ENCODE measurements at places on chromosomes 4 and X.
A peak's percentile ranks its signal among the peaks of the same experiment; 100 is the strongest.

GRCh38 chrX:39629001-39629400, 468.8 kb downstream of the BCOR start:
- no peak for DNase-seq

DNA sequence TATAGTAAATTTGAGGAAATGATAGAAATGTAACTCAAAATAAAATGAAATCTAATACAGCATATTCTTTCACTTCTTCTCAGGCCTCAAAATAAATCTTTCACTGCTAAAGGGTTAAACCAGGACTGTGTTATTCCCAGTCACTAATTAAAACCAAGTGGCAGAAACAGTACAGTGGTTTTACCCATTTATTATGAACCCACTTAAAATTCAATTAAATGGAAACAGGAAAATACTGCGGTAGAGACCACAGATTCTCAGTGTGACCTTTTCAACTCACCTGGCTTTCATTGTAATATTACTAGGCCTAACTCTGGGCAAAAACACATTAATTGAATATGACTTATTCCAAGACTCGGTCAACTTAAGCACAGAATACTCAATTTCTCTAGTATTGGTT, 176.5 kb upstream of the DKK2 start:
- no peak for DNase-seq

- no peak for DNase-seq
Observed at GRCh38 chr4:155751569-155751968, 7.3 kb upstream of the GUCY1B1 start.

DNA sequence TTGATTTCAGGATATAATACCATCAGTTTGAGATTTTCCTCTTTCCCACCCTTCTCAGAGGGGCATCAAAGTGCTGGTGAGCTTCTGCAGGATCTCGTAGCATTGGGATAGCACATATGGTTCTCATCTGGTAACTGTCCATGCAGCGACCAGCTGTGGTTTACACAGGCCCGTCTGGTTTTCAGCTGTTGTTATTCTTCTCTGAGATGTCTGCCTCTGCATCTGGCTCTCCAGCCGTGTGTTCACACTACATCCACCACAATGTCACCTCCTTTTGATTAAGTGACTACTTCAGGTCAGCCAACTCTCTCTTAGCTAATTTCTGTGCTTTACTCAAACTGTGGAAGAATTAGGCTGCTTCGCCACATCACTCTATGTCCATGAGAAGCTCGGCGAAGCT, 676.7 kb upstream of the TENM3 start:
- DNase-seq, result peak; percentile 70

- DNase-seq, result no peak
Observed at GRCh38 chr4:86554646-86555045, 39.5 kb upstream of the PTPN13 start.

GRCh38 chrX:107760304-107761077, 15.1 kb downstream of the TSC22D3 start:
- no peak for DNase-seq

DNA sequence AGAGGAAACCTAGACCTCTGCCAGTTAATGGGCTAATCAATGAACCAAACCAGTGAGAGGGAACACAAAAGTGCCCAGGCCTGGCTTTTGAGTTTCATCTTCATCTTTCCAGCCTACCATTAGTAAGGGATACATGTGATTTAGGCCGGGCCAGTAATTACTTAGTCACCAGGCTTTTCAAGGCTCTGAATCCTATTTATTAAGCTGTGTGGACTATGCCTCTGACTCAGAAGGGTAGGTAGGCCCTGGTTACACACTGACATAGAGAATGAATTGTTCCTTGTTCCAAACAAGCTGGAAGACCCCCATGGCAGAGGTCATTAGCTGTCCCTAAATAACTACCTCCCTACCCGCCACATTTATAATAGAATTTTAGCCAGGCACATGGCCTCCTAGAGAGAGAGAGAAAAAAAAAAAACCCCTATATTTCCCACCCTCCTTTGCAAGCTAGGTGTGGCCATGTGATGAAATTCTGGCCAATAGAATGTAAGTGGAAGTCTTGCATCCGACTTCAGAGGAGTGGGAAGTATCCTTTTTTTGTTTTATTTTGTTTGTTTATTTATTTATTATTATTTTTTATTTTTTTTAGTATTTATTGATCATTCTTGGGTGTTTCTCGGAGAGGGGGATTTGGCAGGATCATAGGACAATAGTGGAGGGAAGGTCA, 112.3 kb upstream of the BCOR start:
- no peak for DNase-seq

- no peak for DNase-seq
Observed at GRCh38 chrX:38365954-38366353, 13.6 kb downstream of the OTC start.

GRCh38 chr4:168475745-168476144, 4.5 kb downstream of the DDX60L start:
- no peak for DNase-seq

GRCh38 chrX:137792214-137792613, 226.3 kb downstream of the ZIC3 start:
- no peak for DNase-seq

- peak; percentile 76 for DNase-seq
Observed at GRCh38 chr4:81335122-81335912, 120.3 kb upstream of the PRKG2 start.

GRCh38 chr4:79604152-79604551, 196.1 kb upstream of the GK2 start:
- DNase-seq, result no peak

GRCh38 chr4:112144546-112145325, 518 bp upstream of the FAM241A start:
- DNase-seq, result no peak

DNA sequence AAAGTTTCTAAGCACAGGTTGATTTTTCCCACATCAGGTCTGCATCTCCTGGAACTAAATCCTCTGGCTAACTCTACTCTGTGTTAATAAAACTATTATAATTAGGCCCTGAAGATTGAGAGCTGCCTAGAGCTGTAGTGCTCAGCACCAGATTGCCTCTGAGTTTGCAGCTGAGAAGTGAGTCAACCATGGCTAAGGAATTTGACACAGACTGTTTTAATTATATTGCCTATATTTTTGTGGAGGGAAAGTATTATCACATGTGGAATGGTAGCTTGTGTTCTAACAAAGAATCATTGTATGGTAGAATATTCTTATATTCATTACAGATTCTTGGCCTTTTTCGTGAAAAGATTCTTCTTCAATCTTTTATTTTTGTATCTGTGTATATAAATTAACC, 1907.6 kb upstream of the TENM3 start:
- DNase-seq, result peak; percentile 49

DNA sequence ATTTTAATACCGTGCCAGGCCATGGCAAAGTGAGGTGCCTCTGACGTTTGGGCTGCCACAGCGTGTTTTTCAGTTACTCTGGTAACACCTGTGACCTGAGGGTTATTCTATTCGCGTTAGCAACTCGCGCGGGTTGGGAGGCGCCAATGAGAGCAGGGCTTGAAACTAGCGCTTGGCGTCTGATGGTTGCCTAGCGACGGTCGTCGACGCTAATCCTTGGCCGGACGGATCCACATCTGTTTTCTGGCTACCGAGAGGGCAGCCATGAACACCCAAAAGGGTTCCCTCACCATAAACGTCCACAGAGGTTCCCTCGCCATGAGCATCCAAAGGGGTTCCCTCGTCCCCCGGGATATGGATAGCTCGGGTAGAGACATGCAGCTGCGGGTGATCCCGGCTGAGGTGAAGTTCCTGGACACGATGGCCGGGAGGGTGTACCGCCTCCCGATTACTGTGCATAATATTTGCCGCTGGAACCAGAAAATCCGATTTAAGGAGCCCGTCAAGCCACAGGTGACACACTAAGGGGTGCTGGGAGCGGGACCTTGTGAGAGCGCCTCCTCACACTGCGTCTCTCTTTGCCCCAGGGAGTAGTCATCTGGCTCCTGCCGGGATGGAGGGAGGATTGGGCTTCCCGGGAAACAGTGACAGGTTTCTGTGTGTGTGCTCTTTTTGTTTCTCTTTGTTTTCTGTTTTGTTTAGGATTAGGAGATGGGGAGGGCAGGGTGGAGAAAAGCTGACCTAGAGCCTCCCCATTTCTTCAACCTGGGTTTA, at the start of gene CFAP47:
CFAP47 (plus strand) TSS at position 199 of the 774 bp plus-strand sequence; CDS start at position 265, 66 bp downstream.
- DNase-seq, result peak; percentile 0

DNA sequence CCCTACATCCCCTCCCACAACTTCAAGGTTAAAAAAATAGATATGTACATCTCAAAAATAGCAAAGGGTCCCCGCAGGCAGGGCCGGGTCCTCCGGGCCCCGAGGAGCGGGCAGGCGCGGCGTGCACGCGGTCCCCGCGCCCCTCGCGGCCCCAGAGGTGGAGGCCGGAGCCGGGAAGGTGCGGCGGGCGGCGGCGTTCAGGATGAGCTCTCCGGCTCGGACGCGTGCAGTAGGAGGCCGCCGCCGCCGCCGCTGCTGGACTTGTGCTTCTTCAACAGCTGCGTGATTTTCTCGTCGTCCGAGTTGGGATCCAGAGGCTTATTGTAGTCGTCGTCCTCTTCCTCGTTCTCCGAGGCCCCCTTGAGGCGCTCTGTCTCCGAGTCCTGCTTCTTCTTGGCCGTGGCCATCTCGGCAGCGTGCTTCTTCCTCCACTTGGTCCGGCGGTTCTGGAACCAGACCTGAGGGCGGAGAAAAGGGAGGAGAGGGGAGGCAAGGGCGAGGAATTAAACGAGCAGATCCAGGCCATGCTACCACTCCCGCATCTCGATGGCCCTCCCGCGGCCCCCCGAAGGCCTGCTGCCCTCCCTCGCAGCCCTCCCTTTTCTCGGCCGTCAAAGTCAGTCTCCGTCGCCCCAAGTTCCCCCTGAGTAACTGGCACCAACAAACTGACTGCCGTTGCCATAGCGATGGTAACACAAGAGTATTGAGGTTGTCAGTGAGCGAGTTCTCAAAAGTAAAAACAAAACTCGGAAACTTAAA, 5.8 kb downstream of the NKX6-1 start:
- DNase-seq, result peak; percentile 25

DNA sequence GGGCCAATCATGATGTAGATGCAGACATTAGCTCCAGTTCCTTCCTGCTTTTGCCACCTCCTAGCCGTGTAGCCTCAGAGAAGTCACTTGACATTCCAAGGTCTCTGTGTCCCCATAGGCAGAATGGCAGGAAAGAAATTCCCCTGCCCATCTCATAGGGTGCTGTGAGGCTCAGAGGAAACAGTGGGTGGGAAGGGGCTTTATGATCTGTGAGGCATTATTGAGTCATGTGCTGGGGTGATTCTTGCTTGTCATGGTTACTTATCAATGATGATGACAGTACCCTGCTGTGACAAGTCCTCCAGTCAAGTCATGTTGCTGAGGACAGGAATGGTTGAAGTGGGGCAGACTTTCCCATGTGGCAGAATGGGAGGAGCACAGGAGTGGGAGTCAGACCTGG, 63.7 kb downstream of the MSX1 start:
- no peak for DNase-seq

- no peak for DNase-seq
Observed at GRCh38 chr4:136106753-136107152, 1425.5 kb downstream of the PCDH18 start.

- DNase-seq, result no peak
Observed at GRCh38 chr4:16642897-16643296, 255.5 kb downstream of the LDB2 start.

DNA sequence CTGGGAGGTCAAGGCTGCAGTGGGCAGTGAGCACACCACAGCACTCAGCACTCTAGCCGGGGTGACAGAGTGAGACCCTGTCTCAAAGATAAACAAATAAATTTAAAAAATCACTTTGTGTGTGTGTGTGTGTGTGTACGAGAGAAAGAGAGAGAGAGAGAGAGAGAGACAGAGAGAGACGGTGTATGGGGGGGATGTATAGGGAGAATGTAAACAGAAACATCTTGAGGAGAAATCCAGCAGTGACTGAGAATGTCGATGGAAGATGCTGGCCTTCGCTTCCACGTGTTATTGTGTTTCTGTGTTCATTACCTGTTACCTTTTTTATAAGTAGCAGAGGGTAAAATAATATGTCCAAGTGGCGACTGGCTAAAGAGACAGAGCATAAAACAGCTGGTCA, 23.6 kb upstream of the RBPJ start:
- no peak for DNase-seq

GRCh38 chr4:118278473-118279274, 74.1 kb downstream of the PRSS12 start:
- DNase-seq, result peak; percentile 91

DNA sequence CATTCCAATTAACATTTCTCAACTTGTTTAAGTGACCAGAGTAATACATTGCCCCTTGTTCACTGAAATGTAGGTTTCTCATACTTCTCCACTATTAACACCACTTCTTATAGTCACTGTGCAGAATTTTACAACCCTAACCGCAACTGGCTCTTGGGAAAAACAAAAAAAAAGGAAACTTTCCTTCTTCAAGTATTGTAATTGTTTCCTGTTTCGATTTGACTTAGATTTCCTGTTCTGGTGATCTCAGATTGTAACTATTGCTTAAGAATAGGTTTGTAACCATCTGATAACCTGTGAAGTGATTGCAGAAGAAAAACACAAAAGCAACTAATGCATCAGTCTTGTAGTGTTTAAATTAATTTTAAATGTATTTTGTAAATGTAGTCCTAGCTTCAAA, 594.7 kb upstream of the GALNT7 start:
- DNase-seq, result no peak

DNA sequence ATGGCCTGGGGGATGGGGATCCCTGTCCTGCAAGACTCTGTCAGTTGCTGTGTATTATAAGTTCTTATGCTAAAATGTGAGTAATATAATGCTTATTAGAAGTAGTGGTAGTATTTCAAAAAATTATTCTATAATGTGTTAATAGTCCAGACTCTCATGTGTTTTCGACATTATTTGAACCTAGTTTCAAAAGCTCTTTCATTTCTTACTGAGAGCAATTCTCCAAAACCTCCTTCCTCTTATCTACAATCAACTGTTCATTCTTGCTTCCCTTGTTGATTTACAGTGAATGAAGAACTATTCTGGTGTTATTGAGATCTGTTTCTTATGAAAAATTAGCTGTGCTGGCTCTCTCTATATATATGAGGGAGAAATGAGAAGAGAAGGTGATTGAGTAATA, 32.9 kb upstream of the PTPN13 start:
- no peak for DNase-seq

DNA sequence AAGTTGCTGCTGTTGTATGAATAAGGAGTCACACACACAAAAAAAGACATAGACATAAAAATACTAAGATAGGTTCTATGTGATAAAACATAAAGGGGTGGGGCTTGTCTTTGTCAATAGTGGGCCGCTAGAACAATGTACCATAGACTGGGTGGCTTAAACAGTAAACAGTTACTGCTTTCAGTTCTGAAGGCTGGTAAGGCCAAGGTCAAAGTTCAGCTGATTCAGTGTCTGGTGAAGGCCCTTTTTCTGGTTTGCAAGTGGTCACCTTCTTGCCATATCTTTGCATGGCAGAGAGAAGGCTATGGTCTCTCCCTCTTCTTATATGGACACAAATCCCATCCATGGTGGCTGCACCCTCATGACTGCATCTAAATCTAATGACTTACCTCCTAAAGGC, 1980.7 kb downstream of the PCDH7 start:
- DNase-seq, result no peak

Data from fibroblast of skin of scalp (primary cell).